SHP77 treated with DMSO at 0.1 percent for 48 hours (cell line): ENCODE measurements at places on chromosomes 13 and 19.
A peak's percentile ranks its signal among the peaks of the same experiment; 100 is the strongest.

GRCh38 chr19:15508035-15508710, at the start of gene CYP4F22:
CYP4F22 (plus strand) TSS chr19:15508525; CDS start chr19:15525337, 16,812 bp downstream.
- DNase-seq = no peak

- no peak for DNase-seq
These were observed 16.2 kb downstream of the KCTD4 start for GRCh38 chr13:45184693-45185092.

- no peak for DNase-seq
These were observed 1.4 kb downstream of the WDFY2 start for GRCh38 chr13:51585696-51586095.

DNA sequence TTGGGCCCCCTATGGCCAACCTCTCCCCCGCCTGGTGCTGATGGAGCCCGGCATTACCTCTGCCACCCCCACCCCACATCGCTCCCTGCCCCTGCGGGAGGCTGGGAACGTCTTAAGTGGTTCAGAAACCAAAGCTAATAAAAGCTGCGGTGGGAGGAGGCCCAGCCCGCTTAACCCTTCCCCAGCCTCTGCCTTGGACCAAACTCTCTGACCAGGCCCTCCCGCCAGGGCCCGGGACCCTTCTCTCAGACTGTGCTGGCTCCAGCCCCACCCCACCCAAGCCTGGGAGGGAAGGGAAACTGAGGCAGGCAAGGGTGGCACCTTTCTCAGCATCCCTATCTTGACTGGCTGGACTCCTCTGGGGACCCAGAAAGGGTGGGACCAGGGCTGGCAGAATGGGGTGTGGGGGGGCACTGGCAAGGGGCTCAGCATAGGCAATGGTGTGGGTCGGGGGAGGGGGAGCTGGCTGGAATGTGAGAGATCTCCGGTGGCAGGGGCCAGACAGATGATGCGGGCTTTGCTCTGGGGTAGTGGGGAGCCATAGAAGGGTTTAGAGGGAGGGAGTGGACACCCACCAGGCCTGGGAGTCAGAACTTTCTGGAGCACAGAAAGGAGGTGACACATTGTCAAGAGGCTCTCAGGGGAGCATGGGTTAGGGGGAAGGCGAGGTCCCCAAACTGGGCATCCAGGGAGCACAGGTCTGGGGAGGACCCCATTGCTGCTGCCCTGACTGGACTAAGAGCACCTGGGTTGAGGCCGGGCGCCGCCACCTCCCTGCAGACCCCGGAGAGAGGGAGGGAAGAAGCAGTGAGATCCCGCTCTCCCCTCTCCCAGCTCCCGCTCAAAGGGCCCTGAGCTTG, 21.9 kb downstream of the SMIM24 start:
- DNase-seq = no peak

DNA sequence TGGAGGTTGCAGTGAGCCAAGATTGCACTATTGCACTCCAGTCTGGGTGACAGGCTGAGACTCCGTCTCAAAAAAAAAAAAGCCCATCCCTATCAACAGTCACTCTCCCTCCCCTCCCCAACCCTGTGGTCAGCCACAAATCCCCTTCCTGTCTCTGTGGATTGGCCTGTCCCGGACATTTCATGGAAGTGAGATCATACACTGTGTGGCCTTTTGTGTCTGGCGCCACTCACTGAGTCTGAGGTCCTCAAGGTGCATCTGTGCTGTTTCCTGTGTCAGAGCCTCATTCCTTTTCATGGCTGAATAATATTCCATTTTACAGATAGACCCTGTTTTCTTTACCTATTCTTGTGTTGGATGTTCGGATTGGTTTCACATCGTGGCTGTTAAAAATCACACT, 149.5 kb downstream of the PTPRS start:
- DNase-seq = no peak

GRCh38 chr19:49256691-49257090, 68.3 kb downstream of the SLC6A16 start:
- DNase-seq = no peak

GRCh38 chr19:42421101-42421500, 6.1 kb downstream of the LIPE start:
- no peak for DNase-seq

DNA sequence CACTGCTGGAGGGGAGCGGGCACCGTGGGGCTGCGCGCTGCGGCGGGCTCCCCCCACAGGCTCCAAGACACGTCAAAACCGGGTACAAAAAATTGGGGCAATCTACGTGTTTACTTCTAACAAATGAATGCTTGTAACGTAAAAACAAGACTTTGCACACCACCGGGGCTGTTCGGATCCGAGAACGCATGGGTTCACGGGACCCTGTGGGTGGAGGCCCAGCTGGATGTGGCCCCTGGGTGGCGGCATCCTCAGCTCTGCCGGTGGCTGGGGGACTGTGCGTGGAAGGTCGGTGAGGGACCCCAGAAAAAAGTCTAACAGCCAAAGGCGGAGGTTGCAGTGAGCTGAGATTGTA, 10.3 kb upstream of the SLC7A10 start:
- DNase-seq = no peak

DNA sequence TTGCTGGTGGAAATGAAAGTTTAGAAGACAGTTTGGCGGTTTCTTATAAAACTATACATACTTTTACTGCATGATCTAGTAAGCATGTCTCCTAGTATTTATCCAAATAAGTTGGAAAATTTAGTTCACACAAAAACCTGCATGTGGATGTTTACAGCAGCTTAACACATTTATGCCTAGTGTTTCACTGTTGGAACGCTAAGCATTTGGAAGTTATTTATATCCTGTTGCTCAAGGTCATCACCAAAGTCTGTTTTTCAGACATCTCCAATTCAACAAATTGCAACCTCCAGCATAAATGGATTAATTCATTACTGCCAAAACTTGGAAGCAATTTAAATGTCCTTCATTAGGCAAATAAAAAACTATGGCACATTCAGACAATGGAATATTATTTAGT, 461.8 kb downstream of the SUCLA2 start:
- DNase-seq = no peak

DNA sequence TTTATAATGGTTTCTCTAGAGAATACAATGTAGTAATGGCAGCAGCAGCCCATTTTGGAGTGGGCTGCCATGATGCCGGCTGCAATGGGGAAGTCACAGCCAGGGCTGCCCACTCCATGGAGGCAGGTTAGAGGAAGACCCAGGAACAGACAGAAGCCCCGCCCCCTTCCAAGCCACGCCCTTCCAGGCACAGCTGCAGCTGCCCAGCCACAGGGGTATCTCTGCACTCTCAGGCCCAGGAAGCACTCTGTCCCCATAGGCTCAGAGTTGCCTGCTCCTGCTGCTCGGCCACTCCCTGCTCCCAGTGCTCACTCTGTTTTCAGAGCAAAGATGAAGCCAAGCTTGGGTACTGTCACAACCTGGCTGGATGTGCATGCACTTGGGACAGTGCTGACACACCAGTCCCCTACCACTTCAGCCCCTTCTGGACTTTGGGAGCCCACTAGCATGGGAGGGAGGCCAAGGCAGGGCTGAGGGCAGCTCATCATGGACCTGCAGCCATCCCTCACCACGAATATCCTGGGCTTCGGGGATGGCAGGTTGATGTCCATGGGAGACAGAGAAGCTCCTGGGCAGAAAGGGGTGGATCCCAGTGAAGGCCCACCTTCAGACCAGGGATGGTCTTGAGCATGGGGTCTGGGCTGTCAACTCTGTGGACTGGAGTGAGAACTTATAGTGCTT, 1224.2 kb downstream of the SLITRK5 start:
- DNase-seq = no peak

DNA sequence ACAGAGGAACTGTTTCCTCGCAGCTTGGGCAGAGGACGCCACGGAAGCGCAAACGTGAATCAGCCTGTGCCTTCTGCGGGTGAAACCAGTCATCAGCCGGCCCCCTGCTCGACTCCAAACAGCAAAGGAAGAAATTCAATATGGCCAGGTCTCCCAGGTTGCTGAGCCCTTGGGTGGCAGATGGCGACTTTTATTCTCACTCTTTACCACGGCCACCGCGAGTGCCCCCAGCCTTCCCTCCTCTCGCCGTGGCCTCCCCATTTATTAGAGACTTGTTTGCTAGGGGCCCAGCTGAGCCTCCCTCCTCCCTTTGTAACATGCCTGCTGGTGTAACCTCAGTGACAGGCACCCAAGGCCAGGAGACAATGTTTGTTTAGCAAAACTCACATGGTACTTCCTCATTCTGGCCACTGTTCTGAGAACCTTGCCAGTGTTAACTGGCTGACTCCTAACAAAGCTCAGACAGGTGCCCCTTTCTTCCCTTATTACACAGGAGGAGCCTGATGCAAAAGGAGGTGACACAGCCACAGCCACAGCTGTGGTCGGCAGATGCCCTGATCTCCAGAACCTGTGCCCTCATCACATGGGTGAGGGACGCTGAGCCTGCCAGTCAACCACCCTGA, 5.8 kb downstream of the RAB20 start:
- no peak for DNase-seq

GRCh38 chr13:78587395-78587794, 16.0 kb downstream of the POU4F1 start:
- no peak for DNase-seq

DNA sequence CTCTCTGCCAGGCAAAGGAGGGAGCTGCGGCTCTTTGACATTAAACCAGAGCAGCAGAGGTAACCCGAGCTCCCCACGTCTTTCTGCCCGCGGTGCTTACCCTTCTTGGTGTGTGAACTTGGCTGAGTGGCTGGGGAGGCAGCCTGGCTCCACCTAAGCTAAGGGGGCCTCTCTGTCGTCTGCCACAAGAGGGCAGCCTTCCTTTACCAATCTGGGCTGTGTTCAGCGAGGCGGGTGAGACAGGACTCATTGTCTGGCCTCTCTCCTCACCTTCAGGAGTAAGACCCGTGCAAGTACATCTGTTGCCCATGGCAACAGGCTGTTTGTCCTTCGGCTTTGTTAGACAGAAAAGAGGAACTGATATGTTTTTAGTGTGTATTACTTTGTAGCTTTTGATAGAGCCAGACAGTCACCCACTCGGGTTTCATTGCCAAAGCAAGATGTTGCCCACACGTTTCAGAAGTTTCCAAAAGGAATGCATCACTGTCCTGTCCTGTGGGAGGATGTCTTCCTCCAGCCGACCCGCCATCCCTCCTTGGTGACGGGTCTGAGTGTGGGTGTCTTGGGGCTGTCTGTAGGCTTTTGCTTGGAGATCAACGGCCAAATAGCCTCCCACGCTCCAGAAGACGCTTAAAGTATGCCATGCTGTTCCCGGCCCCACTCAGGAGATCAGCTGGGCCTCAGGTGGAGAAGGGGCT, 4.6 kb downstream of the POP4 start:
- peak; percentile 42 for DNase-seq

DNA sequence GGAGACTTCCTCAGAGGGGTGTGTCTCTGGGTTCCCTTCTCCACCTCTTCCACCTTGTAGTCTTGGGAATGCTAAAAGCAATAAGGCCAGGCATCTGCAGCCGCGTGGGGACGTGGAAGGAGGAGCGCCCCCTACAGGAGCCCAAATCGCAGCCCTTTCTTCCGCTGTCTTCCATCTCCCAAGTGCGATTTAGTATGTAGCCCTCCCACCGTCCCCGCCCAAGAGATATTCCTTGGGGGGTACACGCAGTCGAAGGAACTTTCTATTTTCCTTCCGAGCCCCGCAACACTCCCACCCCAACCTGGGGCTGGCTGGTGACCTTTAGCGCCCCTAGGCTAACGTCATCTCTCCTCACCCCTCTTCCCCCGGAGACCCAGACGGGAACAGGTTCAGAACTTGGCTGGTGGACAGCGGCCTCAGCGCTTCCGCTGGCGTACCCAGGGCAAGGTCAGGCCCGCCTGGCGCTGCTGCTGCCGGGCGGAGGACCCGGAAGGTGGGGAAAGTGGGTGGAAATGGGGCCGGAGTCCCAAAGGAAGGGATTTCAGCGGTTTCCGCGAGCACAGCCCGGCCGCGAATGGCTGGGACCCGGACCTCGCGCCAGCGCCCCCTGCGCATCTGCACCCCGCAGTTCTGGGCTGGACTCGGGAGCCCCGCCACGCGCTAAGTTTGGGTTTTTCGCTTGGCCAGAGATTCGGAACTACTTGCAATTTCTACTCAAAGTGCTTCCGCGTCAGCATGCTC, 2.1 kb upstream of the PCDH8 start:
- peak; percentile 74 for DNase-seq

GRCh38 chr19:40947573-40947972, 43.5 kb upstream of the CYP2B6 start:
- DNase-seq = no peak

GRCh38 chr13:98798849-98799645, 46.6 kb upstream of the SLC15A1 start:
- no peak for DNase-seq

- DNase-seq = no peak
These were observed 27.1 kb downstream of the MBNL2 start for GRCh38 chr13:97249093-97249795.

GRCh38 chr19:35213663-35214632, 14.6 kb downstream of the FAM187B start:
- peak; percentile 82 for DNase-seq

DNA sequence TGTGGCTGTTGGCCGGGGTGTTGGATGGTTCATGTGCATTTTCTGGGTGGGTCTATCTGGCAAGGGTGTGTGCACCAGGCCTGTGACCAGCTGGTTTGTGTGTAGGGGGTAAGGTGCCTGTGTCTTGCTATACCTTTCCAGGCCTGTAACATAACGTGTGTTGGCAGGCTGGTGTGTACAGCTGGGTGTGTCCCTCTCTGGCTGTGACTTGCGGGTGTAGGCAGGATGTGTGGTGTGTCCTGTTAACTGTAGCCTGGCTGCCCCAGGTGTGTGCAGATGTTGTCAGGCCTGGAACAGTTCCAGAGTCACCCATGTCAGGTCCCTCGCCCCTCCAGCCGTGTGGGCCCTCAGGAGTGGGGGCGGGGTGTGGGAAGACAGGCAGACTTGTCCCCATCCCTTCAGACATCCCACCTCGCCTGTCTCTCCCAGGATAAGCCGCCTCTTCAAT, 9.8 kb downstream of the KCTD15 start:
- DNase-seq = no peak

DNA sequence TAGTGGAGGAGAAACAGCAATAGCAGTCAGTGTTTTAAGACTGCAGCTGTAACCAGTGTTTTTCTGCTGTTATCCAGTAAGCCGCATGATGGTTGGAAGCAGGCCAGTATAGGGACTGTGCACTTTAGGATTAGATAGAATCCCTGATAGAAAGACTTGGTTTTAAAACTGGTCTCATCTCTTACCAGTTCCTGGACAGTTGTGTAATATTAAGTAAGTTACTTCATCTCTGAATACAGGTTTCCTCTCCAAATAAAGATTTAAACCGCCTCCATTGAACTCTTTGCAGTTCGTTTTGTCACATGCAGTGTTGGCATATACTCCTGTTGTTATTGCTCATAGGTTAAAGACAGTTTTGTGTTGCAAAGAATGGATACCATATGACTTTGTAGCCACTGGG, 25.6 kb downstream of the URI1 start:
- DNase-seq = no peak

DNA sequence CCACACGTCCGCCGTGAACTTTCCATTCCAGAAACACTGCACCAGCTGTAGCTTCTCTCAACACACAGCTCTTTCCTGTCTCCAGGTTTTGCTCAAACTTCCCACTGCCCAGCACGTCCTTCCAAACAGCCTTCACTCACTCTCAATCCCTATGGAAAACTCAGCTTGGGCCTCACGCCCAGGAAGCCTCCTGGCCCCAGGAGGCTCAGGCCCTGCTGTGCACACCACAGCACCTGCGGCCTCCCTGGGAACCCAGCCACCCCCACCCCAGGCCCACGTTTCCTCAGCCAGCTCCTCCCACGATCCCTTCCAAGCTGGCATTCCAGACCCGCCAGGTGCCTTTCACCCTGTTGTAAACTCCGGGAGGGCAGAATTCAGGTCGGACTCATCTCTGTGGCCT, 35.2 kb downstream of the C13orf46 start:
- no peak for DNase-seq
